ENCODE measurements at places on chromosomes 4 and X.

GRCh38 chrX:123563167-123563566 lies 169.7 kb downstream of the THOC2 start:
- DNase-seq, result no peak

DNA sequence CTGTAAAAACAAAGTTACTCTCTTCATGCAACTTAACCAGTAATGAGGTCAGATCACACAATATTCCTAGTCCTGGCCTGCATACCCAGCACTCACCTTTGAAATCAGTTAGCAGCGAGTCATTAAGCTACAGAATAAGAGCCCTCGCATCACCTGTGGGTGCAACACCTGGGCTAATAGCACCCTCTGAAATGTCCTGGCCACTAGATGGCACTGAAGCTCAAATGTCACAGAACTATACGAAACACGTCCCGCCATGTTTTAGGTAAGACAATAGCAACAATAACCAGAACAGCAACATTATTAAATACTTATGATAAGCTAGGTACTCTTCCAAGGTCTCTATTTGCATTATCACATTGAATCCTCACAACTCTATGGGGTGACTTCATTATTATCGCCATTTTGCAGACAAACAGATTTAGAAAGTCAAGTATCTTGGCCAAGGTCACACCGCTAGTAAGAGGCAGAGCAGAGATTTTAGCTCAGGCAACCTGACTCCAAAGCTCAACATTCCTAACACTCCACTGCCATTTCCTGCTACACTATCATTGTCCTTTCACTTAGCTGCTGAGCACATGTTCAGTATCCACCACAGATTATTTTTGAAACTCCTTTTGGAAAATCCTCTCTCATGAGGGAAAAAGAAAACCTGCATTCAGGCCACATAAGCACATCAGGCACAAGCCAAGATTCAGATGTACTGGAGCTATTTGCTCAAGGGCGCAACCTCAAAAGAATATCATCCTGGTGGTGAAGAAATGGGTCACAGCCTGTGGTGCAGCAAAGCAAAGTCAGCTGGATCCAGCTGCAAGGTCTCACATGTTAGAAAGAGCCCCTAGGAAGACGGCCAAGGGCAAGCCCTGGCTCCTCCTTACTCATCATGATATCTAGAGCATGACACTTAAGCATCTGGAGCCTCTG lies 59.5 kb upstream of the KDR start:
- DNase-seq, result no peak

- no peak for DNase-seq
Observed at GRCh38 chr4:153255233-153255632, 51.0 kb downstream of the TRIM2 start.

GRCh38 chr4:115165503-115165902 lies 52.1 kb upstream of the NDST4 start:
- DNase-seq, result no peak

DNA sequence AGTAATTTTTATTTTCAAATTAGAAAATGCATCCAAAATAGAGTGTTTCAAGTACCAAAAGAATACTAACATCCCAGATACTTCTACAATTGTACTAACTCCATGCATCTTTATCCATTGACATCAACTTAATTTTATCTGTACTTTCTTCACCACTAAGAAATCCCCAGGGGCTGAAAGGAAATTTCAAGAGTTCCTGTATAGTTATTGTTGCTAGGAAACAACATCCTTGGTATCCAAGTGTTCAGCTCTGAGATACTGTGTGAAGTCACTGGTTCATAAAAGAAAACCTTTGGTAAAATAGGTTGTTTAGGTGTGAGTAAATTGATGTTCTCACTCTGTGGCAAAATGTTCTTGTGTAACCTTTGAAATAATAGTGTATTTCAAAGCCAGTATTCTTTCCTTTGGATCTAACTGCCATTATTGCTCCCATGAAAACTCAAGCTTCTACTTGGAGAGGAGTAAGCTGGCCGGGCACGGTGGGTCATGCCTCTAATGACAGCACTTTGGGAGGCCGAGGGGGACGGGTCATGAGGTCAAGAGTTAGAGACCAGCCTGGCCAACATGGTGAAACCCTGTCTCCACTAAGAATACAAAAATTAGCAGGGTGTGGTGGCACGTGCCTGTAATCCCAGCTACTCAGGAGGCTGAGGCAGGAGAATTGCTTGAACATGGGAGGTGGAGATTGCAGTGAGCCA lies 72.9 kb downstream of the COMMD8 start:
- DNase-seq, result no peak

DNA sequence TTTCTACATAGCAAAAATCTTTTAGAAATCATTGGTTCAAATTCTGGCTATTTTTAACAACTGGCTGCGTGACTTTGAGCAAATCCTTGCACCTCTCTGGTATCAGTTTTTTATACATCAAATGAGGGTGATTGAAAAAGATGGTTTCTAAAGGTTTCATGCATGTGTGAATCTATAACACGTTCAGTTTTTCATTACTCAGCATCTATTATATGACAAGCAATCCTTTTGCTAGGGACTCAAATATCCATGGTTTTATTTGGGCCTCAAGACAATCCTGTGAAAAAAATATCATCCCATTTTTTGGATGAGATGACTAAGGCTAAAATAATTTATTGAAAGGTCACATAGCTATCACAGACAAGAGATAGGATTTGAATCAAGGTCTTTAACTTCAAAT lies 884 bp downstream of the HEPH start:
- no peak for DNase-seq

DNA sequence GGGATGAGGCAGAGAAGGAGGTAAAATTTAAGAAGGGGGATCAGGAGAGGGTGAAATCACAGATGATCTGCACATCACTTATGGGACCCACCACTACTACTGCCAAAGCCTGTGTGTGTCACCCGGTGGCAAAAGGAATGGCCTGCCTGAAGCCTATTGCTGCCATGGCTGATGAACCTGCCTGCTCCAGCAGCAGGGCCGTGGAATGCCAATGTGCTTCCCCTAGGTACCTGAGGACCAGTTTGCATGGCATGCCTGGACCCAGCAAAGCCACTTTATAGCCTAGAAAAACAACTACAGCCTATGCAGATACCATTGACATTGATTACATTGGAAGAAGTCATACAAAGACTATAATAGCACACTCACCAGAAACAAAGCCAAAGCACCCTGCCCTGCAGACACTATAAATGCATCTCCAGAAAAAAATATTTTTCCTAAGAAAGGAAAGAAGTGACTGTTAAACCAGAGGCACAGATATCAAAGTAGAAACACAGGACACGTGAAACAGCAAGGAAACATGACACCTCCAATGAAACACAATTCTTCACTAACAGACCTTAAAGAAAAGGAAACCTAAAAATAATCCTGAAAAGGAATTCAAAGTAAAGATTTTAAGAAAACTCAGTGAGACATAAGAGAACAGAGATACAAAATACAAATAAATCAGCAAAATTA lies 680.7 kb upstream of the GRID2 start:
- no peak for DNase-seq

- no peak for DNase-seq
Observed at GRCh38 chr4:153083447-153083947, 120.7 kb upstream of the TRIM2 start.

GRCh38 chr4:25670991-25671390 lies 15.3 kb downstream of the SLC34A2 start:
- no peak for DNase-seq

DNA sequence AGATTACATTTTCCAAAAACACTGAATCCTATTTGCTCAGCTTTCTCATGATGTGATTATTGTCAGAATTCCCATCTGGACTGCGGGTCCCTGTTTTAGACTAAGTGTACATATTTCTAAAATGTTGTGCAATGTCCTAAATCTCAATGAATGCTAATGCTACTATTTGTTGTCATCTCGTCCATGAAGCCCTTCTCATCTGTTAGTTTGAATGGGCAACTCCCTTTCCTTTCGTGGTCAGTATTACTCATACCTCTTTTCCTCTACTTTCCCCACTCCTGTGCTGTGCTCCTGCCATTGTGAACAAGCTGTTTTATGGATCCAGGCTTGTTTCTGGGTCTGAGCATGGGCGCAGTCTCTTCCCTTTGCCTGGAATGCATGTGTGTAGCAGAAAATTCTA lies 91.0 kb downstream of the MID1 start:
- no peak for DNase-seq

DNA sequence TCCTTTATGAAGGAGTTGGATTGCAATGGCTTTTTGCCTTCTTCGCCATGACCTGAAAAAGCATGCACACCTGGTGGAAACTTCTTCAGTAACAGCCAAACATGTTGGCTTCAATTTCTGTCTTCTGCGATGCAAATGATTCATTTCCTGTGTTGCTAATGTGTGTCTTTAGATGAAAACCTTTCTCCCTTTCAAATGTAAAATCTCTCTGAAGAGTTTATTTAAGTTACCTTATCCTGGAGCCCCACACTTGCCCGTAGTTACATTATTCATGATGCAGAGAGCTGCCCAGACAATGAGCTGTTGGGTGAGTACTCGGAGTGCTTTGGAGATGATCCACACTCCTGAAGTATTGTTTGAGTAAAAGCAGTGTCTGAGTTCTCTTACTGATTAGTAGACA lies 1100.9 kb downstream of the RPA4 start:
- no peak for DNase-seq

GRCh38 chrX:43949669-43950068 lies 23.5 kb downstream of the NDP start:
- DNase-seq, result no peak

- DNase-seq, result no peak
Observed at GRCh38 chr4:22413471-22413870, 102.4 kb downstream of the ADGRA3 start.

DNA sequence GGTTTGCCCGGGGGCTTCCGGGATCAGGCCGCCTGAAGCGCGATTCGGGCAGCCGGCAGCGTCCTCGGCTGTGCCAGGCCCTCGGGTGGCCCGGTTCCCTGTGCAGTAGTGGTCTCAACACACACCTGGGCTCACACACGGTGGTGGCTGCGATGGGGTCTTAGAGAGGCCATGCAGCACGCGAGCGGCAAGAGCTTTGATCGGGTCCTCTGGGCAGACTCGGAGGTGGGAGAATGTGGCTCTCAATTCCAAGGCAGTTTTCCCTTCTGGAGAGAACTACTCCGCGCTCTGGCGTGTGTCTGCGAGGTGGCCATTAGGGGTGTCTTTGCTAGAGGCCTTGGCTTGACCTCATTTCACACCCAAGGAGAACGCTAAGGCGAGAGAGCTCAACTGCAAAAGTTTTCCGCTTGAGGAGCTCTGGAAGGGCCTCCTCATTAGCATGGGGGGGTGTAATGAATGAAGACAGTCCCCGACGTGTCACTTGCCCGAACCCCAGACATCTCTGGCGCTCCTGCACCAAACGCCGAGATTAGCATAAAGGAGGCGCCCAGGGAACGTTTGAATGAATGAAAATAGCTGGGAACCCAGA lies 771 bp upstream of the RBPJ start:
- no peak for DNase-seq

GRCh38 chr4:38917481-38918025 lies 49.9 kb downstream of the FAM114A1 start:
- no peak for DNase-seq
